HuH-7 (cell line): ENCODE measurements at places on chromosomes 11 and 22.

DNA sequence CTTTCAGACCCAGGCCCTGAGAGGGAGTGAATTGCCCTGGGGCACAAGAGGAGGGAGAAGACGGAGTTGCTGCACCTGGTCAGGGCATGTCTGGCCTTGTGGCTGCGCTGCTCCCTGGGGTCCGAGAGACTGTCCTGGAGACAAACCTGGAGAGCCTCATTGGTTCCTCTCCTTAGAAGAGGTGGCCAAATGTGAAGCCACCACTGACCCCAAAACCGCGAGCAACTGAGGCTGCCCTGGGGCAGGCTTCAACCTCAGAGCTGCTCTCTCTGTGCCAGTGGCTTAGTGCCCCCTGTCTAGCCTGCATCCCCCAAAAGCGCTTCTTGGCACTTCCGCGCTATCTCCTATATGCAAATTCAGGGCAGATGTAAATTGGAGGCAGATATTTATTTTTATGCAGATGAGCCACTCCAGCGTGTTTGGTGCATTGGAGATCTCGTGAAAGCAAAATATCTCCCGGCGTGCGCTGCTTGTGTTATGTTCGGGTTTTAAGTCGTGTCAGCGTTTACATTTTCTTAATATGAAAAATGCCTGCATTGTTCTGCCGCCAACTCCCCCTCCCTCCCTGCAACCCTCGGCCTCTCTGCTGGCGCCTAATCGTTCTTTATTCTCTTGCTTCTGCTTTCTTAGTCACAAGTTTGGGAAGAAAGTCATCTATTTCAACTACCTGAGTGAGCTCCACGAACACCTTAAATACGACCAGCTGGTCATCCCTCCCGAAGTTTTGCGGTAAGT lies 69.5 kb downstream of the ARHGAP8 start:
- DNase-seq = no peak

GRCh38 chr11:41983475-41983874 lies 524.0 kb upstream of the LRRC4C start:
- DNase-seq = no peak

DNA sequence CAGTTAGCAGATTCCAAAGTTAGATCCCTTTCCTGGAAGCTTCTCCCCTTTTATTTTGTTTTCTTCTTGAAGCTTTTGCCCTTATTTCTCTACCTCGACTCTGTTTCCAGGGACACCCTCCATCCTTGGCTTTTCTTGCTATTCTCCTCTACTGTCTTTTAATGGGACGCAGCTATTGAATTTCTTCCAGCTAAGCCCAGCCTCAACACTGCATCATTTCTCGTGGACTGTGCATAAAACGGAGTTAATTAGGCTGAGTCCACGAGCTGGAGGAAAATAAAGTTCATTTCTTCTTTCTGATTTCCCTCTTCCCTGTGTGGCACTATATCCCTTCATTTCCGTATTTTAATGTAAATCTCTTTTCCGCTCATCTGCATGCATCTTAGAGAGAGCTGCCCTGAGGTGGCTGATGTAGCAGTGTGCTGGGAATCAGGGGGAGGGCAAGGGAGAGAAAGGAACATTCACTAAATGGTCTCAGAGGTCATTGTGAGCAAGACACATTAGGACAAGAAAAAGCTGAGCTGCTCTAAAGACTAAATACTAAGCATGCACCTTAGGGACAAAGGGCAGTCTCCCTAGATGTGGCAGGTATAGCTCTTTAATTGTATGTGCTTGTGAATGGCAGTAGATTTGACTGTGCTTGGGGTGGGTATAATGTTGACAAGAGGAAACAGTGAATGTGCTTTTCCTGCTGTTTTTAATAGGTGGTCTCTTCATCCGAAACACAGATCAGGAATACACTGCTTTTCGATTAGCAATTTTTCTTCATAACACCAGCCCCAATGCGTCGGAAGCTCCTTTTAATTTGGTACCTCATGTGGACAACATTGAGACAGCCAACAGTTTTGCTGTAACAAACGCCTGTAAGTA lies 1.9 kb downstream of the GRIA4 start:
- DNase-seq = no peak

- DNase-seq = no peak
Observed at GRCh38 chr11:125079151-125079877, 16.2 kb downstream of the SLC37A2 start.

- no peak for DNase-seq
Observed at GRCh38 chr11:113736323-113736722, 30.2 kb upstream of the TMPRSS5 start.

DNA sequence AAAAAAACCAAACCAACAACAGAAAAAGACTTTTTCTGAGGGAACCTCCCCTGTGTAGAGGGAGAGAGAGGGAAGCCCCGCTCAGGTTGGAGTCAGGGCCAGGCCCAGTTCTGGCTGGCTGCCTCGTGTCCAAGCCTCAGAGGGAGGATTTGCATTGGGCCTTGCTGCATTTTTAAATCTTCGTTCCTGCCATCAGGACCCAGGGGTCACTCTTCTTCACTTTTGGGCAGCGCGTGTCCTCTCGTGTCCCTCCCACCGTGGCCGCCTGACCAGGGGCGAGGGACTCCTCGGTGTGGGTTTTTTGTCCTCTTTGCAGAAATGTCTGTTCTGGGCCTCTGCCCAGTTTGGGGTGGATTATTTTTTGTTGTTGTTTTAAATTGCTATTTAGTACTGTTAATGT lies 57.9 kb downstream of the LRRC74B start:
- no peak for DNase-seq

DNA sequence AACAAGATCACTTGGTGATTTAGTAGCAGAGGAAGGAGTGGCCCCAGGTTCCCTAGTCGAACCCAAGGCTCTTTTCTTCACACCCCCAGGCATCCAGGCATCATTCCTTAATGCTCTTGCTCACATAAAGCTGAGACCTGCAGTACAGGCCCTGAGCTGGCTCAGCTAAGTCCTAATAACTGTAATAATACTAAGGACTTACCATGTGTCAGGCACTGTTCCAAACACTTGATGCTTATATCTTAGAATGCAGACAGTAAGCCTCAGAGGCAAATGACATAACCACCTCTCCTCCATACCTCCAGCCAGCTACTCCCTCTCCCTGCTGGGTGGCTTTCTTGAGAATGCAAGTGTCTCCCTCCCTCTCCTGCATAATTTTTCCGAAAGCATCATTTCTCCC lies 33.2 kb downstream of the ANKK1 start:
- no peak for DNase-seq

- DNase-seq = no peak
Observed at GRCh38 chr11:69535908-69536307, 54.4 kb downstream of the LINC01488 start.

DNA sequence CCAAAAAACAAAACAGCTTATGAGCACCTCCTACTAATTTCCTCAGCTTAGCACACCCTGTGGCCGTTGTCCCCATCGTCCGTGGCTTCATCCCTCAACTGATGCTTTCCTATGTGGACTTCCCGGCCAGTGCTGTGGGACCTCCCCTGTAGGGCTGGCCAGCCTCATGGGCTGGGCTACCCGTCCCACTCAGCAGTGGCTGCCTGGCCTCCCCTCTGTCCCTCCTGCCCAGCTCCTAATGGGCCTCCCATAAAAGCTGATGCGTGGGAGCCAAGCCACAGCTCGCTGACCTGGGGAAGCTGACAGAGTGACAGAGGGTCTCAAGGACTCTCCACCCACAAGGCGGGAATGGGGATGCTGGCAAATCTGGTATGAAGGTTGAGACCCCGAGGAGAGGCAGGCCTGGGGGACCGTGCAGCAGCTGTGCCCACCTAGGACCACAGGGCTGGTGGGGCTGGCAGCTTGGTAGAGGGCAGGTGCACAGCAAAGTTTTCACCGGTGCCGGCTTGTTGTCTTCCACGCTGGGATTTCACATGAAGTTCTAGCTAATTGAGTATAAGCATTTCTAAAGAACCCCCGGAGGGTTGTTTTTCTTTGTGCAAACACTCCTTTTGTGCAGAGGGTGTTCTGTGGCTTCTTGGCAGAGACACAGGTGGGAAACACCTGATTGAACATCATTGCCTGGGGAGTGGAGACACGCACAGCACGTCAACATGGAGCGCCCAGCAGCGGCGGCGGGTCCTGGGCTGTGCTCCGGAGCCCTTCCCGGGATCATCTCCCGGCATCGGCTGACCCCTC lies 23.2 kb downstream of the TBX1 start:
- no peak for DNase-seq

GRCh38 chr22:37514526-37515051 lies 4.6 kb downstream of the CARD10 start:
- DNase-seq = no peak
